ENCODE measurements at places on chromosomes 12 and 14. TPM values are rescaled to one million over a fixed set of nuclear protein-coding genes. Genes with fewer than 3 reads are reported as not detected.

DNA sequence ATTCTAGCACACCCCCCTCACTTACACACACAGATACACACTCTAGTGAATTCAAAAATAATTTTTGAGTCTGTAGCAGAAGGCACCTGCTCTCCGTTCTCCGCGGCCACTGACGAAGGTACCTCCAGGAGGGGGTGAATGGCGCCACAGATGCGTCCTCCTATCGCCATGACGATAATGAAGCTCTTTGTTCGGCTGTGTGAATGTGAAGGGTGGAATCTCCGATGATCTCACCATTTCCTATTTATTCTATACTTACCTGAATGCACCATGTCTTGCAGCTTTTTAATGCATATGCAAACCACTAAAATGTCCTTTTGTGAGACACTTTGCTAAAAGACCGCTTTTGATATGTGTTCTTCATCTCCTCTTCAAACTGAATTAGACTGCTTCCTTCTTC lies 162.7 kb downstream of the EGLN3 start:
- H3K27me3 ChIP-seq: no peaks in the 10 kb centered on the region
- no peak for DNase-seq
- no peaks in the 10 kb centered on the region for H3K36me3 ChIP-seq
- no peak overlapping the region for H3K4me3 ChIP-seq
- no peaks in the 10 kb centered on the region for H3K4me1 ChIP-seq

PRICKLE1 gene
- total RNA-seq: 1.2 TPM

GRCh38 chr12:92737855-92738850 lies 35.4 kb downstream of the PLEKHG7 start:
- H3K27ac ChIP-seq: no peak overlapping the region
- no peaks in the 10 kb centered on the region for H3K27me3 ChIP-seq

DNA sequence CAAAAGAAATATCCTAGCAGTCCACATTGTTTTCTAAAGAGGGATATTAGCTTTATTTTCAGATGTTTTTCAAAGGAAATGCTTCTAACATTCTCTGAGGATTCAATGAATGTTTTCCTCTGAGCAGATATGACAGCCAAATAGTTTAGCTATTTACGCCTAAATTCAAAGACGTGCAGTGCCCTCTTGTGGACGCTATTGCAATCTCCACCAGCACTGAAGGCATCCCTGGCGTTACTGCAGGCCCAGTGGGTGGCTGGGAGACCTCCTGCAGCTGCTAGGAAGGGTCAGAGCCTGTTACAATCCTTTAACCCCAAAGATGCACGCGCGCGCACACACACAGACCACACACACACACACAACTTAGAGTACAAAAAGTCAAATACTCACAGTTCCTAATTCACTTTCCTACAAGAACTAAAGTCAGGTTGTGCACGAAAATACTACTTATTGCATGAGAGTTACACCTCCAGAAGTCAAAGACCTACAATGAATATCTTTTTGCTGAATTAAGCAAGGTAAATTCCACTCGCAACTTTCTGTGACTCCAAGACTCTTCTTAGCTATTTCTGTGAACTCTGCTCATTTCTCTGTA lies 589.3 kb upstream of the TMEM132C start:
- H3K27me3 ChIP-seq: no peaks in the 10 kb centered on the region
- no peak for DNase-seq
- no peak overlapping the region for H3K27ac ChIP-seq
- no peak overlapping the region for H3K4me3 ChIP-seq
- H3K36me3 ChIP-seq: no peaks in the 10 kb centered on the region

DNA sequence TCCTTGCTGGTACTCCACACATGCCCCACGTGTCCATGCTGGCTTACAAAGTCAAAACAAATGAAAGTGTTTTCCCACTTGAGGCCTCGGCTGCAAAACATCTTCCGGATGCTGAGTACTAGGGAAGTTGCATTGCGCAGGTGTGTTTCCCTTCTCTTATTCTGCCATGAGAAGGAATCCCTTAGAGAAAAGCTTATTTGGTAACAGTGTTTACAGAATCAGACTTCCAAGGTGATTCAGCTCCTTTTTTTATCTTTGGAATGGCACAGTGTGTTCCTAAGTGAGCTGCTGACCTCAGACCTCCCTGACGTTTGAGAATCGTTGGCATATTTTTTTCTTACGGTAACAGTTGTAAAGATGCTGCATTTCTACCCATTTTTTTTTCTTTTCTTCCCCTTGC lies 211.3 kb downstream of the ESR2 start:
- H3K27me3 ChIP-seq: no peaks in the 10 kb centered on the region
- no peak for DNase-seq
- H3K4me3 ChIP-seq: no peak overlapping the region
- no peak overlapping the region for H3K27ac ChIP-seq
- no peaks in the 10 kb centered on the region for H3K36me3 ChIP-seq

DNA sequence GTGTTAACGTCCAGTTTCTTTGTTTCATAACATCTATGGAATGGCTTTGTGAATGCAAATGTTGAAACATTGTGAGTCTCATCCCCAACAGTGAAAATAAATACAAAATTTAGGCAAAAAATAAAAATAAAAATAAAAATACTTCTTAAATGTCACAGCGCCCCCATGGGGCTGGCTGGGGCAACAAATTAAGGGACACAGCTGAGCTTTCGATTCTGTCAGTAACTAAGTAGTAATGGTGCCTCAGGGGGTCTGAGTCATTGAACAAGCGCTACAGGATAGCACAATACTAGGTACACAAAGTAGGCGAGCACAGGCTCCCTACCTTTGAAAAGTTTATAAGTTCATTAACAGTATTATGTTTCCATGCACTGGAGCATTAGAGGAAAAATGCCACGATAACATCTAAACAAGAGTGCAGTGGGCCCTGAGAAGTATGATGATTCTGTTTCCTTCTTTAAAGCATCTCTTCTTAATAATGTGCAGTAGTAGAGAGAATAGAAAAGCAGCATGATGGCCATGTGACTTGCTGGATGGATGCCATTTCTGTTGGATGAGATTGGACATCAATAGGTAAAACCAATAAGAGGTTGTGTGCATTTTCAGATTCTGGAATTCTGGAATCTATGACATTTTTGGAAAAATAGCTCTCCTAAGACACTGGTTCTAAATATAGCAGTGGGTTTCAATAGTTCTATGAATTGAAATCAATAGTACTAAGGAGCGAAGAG lies 667.2 kb downstream of the DIO2 start:
- no peak overlapping the region for H3K4me3 ChIP-seq
- no peaks in the 10 kb centered on the region for H3K36me3 ChIP-seq
- no peaks in the 10 kb centered on the region for H3K4me1 ChIP-seq
- no peaks in the 10 kb centered on the region for H3K27me3 ChIP-seq
- no peak overlapping the region for H3K27ac ChIP-seq
